Kasumi-1 (cell line): ENCODE measurements at places on chromosomes 7 and 10.

DNA sequence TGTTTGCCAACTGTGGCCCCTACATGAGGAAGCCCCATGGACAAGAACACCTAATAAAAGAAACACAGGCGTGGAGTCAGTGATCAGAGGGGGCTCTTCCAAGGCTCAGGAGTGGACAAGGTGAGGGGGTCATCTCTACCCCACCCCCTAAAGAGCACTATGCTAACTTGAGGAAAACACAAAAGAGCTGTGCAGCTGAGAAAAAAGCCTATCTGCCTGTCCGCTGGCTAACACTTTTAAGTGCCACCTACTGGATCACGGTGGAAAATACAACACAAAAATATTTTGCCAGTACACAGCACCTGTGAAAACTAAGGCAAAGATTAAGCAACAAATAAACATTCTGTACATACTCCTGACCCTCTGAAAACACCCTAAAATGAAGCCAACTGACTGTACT is 53.1 kb upstream of the COBL start:
- peak; percentile 47 for DNase-seq

- DNase-seq = no peak
Measured at GRCh38 chr7:50650057-50650664, 85.0 kb upstream of the DDC start.

- no peak for DNase-seq
Measured at GRCh38 chr10:4802711-4803487, 23.1 kb upstream of the AKR1E2 start.

- DNase-seq = no peak
Measured at GRCh38 chr10:86367152-86367951, 757 bp upstream of the GRID1 start.

- DNase-seq = peak; percentile 92
Measured at GRCh38 chr10:101467286-101467770, 113.4 kb downstream of the BTRC start.

DNA sequence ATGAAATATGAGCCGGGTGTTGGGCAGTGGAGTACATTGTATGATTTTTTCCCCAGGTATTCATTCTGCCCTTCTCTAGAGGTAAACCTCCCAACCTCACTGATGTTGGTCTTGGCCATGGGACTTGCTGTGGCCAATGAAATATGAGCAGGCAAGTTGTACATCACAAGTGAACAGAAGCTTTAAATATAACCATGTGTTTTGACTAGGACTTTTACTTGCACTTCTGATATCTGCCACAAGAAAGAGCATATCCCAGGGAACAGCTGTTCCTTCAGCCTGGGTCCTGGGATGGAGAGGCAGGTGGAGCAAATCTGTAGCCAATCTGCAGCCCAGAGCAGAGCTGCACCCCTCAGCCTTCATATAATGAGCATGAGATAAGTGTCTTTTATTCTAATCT is 109.8 kb upstream of the PALS2 start:
- no peak for DNase-seq

GRCh38 chr10:92181575-92181974 is 109.3 kb downstream of the CPEB3 start:
- peak; percentile 63 for DNase-seq

DNA sequence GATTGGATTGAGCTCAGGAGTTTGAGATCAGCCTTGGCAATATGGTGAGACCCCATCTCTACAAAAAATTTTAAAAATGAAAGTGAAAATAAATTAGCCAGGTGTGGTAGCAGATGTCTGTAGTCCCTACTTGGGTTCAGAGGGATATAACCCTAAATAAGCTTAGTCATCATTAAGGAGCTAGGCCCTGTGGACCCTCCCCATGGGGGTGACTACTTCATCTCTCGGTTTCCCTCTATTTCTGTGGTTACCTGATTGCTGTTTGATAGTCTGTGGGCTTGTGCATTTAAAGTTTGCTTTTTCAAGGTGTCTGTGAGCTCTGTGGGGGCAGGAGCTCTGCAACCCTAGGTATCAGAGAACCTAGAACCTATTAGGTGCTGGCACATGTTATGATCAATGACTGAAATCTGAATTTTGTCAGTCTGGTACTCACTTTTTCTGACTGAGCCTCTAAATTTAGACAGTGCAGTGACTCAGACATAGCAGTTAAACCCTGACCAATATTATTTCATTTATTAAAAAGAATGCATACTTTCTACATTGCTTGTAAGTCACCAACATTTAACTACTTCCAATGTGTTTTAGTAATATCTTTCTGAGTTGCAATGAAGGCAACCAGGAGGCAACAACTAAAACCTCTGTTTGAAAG is 8.1 kb upstream of the CUZD1 start:
- no peak for DNase-seq

DNA sequence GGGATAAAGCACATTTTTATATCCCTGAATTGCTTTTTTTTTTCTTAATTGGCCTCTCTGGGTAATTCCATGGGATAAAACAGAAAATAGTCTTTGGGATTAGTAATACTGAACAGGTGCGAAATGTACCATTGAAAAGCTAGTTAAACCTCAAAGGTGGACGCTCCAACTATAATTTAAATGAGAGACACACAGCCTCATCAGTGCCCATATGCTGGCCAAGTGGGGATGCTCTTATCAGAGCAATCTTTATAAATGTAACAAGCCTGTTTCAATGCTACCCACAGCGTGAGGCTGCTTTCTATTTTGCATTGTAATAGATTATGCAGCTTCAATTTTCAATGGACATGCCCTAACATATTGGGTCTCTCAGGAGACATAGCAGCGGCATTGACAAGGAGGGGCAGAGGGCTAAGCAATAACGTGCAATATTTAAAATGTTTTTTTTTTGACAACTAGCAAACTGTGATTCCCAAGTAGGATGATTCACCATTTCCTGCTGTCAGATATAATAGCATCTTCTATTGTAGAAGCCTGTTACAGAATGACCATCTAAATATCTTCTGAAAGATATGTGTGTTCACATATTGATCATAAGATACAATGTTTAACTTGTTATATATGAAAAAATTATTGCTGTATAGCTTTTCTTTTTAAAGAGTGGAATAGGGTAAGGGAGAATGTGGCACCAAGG is 91.3 kb upstream of the BET1 start:
- no peak for DNase-seq

GRCh38 chr7:155862123-155862892 is 50.0 kb upstream of the SHH start:
- no peak for DNase-seq

DNA sequence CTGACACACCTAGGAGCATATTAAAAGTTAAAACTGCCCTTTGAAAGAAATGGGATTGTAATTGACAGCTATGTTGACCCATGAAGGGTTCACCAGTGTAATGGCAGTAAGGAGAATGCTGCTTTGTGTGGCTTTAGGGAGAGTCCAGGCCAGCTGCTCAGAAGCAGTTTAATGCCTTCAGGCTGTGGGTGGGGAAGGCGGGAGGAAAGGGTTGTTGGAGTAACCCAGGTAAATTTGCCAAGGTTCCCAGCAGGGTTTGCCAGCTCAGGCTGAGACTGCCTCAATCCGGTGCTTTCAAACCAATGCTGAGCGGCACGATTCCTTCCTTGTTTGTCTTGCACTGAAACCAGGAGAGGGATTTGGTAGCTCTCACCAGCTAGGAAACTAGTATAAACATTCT is 637.2 kb downstream of the INHBA start:
- no peak for DNase-seq

DNA sequence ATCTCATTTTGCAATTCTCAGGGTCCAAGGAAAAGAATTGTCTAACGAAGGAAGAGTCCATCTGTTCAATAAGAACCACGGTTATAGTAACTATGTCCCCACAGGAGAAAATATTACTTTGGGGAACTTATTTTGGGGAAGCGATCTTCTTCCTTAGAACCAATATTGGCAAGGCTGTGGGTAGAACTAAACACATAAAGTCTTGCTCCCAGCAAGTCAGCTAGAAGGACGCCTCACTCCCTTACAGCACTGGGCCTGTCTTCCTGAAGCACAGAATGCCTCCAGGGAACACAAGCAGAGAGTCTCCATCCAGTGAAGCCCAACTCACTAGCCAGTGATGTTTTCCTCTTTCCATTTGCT is 30.2 kb downstream of the C10orf71 start:
- DNase-seq = no peak

- DNase-seq = no peak
Measured at GRCh38 chr10:35352512-35352911, 16.2 kb downstream of the CCNY start.

GRCh38 chr7:80724249-80724871 is 85.9 kb downstream of the CD36 start:
- DNase-seq = no peak

DNA sequence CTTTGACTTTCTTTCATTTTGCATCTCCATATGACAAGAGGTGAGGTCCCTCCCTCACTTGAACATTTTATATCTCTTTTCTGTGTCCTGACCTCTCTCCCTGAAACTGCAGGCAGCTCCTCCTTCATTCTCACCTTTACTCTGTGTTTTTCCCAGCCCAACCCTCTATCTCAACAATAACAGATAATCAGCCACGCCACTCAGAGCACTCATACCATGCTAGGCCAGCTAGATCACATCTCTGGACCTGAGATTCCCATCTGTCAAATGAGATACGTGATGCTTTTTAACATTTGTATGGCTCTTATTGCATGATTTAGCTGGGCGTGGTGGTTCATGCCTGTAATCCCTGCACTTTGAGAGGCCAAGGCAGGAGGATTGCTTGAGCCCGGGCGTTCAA is 63.1 kb upstream of the PDCD4 start:
- no peak for DNase-seq

- DNase-seq = no peak
Measured at GRCh38 chr7:50631639-50632038, 66.4 kb upstream of the DDC start.

DNA sequence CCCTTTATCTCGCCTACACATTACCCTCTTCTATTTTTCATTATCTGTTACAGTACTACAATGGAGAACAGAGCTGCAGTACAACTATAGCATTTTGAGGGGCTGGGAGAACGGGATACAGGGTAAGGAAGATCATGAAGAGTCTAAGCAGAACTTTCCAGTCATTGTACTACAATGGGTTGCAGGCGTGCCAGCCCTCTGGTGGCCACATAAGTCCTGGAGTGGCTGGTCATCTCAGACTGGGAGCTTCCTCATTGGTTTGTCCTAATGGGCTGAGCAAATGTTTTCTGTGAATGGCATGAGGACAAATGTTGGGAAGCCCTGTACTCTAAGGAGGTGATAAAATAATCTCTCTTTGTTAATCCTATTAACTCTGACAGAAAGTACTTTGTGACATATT is 33.0 kb downstream of the TMEM106B start:
- peak; percentile 0 for DNase-seq

- DNase-seq = no peak
Measured at GRCh38 chr7:142616121-142616643, 133.1 kb upstream of the PRSS1 start.

GRCh38 chr7:48428091-48428684 is 256.9 kb downstream of the ABCA13 start:
- no peak for DNase-seq

- no peak for DNase-seq
Measured at GRCh38 chr7:826230-826917, 5.9 kb upstream of the SUN1 start.

DNA sequence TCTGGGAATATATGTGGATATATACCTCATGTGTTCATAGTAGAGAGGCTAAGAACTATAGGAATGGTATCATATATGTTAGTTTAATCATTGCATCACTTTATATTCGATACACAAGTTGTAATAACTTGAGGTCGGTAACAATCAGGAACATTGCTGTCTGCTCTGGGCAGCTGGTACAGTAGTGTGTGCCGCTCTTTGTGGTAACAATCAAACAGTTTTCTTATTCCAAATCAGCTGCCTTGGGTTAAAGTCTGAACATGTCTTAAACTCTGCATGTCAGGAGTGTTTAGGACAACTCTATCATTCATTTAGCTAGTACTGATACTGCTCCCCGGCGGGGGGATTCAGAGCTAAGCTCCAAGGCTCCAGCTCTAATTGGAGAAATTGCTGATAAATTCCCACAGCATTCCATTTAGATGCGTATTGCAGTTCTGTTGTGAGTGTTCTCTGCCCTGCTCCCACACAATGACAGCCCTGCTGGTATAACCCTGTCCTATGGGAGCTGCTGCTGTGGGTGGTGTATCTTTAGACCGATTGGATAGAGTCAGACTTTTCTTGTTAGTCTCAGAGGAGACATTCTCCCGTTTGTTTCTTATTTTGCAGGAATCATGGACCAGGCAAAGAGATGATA is 707.5 kb upstream of the FZD8 start:
- DNase-seq = no peak

DNA sequence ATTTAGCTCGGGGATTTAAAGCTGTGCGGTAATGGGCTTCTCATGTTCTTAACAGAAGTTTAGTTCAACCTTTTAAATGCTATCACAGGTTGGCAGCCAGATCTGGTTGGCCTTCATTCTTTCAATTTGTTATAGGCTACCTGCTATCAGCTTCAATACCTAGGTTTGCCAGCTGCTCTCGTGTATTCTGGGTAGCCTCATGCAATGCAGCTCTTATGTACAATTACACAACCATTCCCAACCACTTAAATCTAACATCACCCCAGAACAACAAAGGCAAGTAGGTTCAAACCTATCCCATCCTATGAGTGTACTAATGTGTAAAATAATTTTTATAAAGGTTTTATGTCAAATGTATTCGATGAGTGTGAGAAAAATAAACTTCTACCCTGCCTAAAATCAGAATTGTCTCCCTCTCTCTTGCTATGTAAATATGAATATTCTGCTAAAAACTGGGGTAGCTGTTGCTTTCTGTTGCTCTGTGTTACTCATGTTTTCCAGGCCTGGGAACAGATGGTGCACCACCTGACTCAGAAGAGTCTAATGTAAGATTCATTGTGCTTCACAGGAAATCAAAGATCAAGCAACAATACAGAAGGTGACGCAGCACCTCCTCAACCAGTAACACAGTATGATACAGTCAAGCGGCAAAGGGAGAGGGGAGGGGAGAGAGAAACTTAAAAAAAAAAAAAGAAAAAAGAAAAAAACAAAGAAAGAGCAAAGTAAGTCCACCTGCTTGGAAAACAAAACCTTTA is 188.6 kb downstream of the ETV1 start:
- DNase-seq = no peak

GRCh38 chr7:130875265-130875741 is 141.3 kb upstream of the KLF14 start:
- no peak for DNase-seq

DNA sequence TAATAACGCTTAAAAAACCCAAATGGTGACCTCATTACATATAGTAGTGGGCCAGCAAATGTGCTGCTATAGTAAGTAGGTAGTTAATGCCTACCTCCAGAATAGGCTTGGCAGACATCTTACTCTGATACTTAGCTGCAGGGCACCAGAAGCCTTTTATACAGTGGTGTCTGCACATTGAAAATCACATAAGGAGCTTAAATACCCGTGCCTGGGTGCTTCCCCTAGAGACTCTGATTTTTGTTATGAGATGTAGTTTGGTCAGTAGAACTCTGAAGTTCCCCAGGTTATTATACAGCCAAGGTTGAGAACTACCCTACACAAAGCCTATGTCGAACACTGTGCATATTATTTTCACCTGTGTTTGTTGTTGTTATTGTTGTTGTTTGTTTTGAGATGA is 47.2 kb downstream of the ANKIB1 start:
- DNase-seq = no peak

- DNase-seq = no peak
Measured at GRCh38 chr7:83259064-83259463, 96.4 kb upstream of the PCLO start.

- no peak for DNase-seq
Measured at GRCh38 chr7:117555260-117555659, 75.4 kb downstream of the CFTR start.
